ENCODE measurements at places on chromosomes 1 and 21.

GRCh38 chr1:27561124-27561899, 42.6 kb downstream of the AHDC1 start:
- DNase-seq: no peak

GRCh38 chr1:88740784-88741183, 56.7 kb downstream of the PKN2 start:
- no peak for DNase-seq

GRCh38 chr1:69702085-69702484, 134.4 kb downstream of the LRRC7 start:
- no peak for DNase-seq

DNA sequence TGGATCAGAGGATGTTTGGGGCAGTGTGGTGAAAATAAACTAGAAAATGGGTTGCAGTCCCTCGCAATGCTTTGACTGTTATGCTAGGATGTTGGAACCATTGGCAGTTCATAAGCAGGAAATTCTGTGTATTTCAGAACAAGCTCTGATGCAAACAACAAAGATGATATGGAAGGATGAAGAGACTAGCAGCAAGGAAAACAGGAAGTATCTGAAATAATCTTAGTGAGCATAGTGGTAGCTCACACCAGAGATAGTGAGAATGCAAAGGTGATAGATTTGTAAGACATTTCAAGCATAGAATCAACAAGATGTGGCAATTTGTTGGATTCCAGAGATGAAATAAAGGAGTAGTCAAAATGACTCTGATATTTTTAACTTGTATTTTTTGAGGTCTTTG, 11.1 kb upstream of the RCC1 start:
- DNase-seq: no peak

- DNase-seq: no peak
These were observed 3.5 kb upstream of the ZSCAN20 start for GRCh38 chr1:33468967-33469366.

- DNase-seq: no peak
These were observed 295.9 kb upstream of the ADGRL4 start for GRCh38 chr1:79302380-79302930.

DNA sequence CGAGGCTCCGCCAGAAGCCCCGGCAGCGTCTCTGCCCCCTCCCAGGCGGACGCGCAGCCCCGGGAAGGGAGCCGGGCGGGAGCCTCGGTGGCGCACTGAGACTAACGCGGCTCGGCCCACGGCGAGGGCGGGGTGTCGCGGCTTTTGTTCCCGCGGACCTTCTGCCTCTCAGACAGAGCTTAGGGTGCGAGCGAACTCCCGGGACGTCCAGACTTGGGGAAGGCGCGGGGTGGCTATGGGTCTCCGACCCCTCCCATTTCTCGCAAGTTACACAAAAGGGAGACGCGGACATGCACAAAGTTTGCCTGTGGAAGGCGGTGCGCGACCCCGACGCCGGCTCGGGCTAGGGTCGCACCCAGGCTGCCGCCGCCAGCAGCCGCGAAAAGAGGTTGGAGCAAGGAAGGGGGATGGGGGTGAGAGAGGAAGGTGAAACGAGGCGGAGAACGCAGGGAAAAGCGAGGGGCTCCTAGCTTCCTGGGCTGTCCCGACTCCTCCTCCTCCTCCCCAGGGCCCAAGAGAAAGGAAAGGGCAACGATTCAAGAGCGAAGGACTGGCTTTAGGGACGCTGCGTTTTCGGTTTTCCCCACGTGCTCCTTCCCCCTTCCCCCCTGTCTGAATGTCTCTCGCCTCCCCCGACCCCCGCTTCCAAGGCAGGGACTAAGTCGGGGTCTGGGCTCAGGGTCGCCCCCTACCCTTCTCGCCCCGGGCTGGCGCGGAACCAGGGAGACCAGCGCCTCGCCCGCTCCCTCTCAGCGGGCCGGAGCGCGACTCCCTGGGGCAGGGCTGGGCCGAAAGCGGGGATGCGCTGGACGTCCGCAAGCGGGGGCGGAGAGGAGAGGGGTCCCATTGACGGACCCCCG, 729 bp downstream of the APP start:
- DNase-seq: no peak

GRCh38 chr1:5992814-5993555, 760 bp upstream of the NPHP4 start:
- DNase-seq: no peak

- DNase-seq: no peak
These were observed 515.1 kb downstream of the OMA1 start for GRCh38 chr1:58031416-58031815.

GRCh38 chr1:27538793-27539192, 48.8 kb upstream of the WASF2 start:
- no peak for DNase-seq

DNA sequence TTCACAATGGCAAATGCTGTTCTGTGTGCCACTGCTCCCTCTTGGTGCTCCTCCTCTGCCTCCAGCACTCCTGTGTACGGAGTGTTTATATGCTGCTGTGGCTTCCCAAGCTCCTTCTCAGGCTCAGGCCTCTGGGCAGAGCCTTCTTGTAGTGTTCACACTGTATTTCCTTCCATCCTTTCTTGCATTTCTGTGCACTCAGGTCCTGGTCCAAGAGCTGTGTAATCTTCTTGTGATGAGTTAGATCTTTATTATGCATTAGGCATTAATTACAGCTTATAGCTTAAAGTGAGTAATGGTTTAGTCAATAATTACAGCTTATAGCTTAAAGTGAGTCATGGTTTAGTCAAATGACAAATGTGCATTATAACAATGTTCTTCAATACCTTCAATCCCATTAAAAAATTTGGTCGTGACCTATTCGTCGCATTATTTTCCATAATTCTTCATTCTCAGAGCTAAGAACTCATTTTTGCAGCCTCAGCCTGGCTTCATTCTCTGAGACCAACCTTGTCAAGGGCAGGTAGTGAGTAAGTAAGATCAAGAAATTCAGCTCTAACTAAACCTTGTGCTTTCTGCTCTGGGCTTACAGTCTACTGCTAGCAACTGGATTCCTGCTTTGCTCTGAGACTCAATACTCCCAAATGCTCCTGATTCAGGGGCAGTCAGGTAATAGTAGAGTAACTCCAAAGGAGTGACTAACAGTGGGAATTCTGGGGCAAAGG, 154.5 kb upstream of the SPAG17 start:
- DNase-seq: no peak

- DNase-seq: no peak
These were observed 17.6 kb downstream of the SHISA4 start for GRCh38 chr1:201906336-201906735.

DNA sequence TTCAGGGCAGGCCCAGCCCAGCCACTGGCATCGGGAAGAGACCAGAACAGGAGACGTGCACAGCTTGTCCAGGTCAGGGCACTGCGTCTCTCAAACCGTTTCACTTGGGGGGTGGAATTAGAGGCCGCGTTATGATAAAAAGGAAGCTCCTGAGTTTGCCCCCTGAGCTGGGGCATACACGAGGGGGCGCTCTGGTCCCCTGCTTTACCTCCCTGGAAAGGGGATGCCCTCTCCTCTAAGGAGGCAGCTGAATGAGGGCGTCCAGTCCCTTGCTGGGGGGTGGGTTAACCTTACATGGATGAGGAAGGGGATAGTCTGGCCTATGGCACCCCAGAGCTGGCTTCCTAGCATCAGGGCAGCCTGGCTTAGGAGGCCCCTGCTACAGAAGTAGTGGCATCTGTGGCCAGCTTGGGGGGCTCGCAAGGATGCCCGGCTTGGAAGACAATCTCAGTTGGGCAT, 2.3 kb downstream of the MYOG start:
- DNase-seq: no peak

- no peak for DNase-seq
These were observed 35.6 kb downstream of the MSTO1 start for GRCh38 chr1:155645648-155646047.

- DNase-seq: no peak
These were observed 11.0 kb downstream of the COL6A1 start for GRCh38 chr21:45992301-45993209.

GRCh38 chr1:5770981-5771765, 221.1 kb downstream of the NPHP4 start:
- no peak for DNase-seq

DNA sequence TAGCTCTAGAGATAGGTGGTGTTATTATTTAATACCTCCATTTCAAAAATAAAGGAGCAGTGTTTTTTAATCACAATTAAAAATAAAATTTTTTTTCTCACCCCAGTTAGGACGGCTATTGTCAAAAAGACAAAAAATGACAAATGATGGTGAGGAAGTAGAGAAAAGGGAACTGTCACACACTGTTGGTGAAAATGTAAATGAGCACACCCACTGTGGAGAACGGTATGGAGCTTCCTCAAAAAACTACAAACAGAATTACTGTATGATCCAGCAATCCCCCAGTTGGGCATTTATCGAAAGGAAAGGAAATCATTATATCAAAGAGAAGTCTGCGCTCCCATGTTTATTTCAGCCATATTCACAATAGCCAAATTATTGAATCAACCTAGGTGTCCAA, 148.7 kb upstream of the NR5A2 start:
- DNase-seq: no peak

- DNase-seq: no peak
These were observed 278.9 kb downstream of the SEC16B start for GRCh38 chr1:177690996-177691395.

DNA sequence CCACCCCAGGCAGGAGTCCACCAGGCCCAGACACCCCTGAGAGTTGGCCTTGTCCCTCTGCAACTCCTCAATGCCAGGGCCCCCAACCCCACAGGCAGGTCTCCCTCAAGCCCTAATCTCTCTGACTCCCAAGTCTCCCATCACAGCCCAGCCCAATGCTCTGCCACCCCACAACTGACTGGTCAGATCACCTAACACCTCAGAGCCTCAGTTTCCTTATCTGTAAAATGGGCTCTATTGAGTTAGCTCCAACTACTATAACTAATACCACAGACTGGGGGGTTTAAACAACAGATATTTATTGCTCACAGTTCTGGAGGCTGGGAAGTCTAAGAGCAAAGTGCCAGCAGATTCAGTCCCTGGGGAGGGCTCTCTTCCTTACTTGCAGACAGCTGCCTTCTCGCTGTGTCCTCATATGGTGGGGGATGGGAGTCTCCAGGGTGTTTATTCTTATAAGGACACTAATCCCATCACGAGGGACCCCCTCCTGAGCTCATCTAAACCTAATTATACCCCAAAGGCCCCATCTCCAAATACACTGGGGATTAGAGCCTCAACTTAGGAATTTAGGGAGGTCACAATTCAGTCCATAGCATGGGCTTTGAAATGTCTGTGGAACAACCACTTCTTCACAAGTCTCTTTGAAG, 34.9 kb upstream of the ZC3H12A start:
- DNase-seq: no peak

DNA sequence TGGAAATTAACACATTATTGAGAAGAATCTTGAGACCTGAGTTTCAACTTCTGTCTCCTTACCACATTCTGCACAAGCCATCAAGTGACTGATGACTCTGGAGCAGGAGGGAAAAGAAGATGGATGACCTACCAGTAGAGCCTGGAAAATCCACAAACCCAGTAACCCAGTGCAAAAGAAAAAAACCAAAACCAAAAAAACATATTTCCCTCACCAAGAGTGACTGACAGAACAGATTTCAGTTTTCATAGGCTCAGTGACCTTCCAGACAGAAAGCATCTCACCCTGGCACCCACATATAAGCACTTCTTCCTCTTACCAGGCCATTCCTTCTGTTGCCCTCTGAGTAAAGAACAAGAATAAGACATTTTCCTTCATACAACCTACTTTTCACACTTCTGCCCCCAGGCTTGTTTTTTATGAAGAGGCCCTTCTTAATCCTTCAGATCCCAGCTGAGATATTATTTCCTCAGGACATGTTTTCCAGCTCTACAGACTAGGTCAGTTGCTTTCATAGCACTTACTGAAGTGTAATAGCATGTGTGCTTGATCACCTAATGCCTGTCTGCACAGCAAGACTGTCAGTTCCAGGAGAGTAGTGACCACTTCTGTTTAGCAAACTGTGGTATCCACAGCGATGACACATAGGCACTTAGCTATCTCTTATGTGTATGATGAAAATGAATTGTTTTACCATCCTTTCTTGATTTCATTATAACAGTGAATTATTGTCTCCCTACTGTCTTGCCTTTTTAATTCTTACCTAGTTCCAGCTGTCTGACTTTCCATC, 4.0 kb downstream of the TSACC start:
- no peak for DNase-seq

DNA sequence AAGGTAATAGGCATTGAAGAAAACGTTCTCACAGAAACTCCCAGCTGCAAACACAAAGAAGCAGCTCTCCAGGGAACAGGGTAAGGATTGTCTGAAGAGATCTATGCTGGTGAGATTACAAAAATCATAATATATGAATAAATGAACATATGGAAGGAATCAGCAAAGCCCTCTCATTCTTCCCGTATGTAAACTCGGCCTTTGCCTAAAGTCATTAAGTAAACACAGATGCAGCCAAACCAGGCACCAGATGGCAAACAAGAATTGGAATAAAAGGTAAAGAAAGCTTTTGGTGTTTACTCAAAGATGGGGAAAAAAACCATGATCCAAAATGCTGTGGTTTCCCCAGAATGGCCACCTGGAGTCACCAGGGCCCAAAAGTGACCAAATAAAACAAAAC, 76.6 kb upstream of the HOOK1 start:
- no peak for DNase-seq

- no peak for DNase-seq
These were observed 778 bp upstream of the MIXL1 start for GRCh38 chr1:226222686-226223085.

- no peak for DNase-seq
These were observed at the start of gene S100A6 for GRCh38 chr1:153535242-153536011. S100A6 (minus strand) TSS chr1:153535991; CDS start chr1:153535339, 652 bp downstream.

DNA sequence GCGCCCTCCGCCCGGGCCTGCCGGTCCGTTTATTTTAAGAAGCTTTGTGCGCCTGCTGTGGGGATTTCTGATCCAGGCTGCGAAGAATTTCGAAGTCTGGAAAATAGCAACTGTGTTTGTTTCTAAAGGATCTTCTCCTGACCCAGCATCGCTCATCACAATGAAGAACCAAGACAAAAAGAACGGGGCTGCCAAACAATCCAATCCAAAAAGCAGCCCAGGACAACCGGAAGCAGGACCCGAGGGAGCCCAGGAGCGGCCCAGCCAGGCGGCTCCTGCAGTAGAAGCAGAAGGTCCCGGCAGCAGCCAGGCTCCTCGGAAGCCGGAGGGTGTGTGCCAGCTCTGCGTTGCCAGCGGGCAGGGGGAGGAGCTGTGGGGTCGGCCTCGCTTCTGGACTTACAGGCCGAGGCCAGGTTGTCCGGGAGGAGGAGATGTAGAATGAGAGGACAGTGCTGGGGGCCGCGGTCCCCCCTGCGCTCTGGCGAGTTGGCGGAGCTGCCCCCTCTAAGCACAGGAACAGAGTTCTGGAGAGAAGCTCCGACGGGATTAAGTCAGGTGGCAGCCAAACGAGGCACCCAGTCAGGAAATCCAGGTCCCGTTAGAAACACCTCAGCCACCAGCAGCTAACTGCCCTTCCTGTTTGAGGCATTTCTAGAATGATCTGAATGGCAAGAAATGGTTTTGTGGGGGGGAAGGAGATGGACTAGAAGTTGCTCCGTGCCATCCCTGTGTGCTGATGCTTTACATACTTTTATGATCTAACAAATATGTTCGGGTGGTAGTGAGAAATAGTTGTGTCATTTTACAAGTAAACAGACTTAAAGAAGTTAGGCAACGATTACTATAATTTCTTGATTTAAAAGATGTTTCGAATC, 948 bp downstream of the TXLNA start:
- no peak for DNase-seq
